ENCODE measurements at places on chromosomes 6 and 20.

DNA sequence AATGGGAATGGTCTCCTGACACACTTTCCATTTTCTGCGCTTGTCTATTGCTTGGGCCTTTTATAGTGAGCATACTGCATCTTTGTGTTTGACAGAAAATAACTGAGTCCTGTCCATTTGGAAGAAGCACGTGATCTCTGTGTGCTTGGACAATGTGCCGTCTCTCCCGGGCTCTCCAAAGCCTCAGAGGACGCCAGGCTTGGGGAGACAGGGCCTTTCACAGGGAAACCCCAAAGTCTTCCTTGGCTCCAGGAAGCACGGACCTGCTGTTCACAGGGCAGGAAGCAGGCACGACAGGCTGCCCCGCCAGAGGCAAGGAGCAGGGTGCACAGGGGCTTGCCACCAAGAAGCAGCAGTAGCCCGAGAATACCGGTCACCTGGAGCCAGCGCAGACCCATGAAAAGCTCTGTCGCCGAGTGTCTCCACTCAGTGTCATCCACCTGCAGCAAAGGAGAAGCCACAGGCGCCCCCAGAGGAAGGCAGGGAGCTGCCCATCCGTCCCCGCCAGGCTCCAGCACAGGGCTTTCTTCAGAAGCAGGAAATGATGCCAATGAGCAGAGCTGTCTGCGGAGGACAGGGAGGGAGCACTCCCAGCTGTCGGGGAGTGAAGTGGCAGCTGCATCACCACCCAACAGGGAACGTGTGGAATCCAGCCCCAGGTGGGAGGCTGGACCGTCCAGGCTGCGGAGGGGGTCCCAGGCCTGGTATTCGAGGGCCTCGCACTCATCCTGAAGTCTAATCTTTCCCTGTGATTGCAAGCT is 135.1 kb downstream of the AGPAT4 start:
- peak; percentile 1 for DNase-seq

DNA sequence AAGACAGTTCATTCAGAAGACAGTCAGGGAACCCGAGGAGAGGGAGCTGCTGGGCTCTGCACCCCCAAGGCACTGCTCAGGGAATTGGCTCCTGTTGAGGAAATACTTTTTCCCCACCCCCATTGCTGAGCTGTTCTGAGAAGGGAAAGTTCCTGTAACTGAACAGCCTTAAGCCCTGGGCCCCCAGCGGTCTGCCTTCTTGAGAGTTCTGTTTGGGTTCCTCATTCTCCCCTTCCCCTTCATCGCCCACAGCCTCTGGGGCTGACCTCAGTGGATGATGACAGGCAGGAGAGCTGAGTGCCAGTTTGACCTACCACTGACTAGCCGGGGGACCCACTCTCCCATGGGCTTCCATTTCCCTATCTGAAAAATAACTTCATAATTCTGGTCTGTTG is 10.7 kb downstream of the HCK start:
- no peak for DNase-seq

GRCh38 chr6:11692451-11693376 is 85.9 kb downstream of the ADTRP start:
- no peak for DNase-seq

DNA sequence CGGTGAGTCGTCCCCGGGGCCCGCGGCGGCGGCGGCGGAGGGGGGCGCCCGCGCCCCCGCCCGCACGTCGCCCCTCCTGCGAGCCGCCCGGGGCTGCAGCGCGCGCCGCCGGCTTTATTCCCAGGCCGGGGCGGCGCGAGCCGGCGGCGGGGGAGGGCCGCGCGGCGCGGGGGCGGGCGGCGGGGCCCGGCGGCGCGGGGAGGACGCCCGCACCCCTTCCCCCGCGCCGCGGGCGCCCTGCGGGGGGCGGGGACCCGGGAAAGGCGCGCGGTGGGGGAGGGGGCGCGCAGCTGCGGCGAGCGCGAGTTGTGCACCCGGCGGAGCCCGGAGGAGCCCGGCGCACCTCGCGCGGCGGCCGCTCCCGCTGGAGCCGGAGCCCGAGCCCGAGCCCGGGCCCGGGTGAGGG is 646 bp downstream of the HMGA1 start:
- peak; percentile 53 for DNase-seq

DNA sequence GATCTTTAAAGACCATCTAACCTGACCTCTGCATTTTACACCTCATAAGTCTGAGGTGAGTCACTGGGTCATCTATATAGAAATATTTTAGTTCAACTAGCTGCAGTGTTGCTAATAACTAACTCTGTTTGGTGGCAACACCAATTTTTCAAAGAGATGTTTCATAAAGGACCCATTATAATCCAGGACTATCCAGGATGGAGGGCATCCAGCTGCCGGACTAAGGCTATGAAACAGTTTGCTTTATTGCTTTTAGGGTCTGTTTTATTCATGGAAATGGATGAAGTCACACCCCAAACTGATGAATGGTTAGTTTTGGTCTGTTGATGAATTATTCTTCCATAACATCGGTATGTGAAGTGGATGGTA is 204.2 kb upstream of the GMDS start:
- DNase-seq, result no peak

GRCh38 chr6:127606131-127606562 is 29.2 kb downstream of the C6orf58 start:
- DNase-seq, result no peak

DNA sequence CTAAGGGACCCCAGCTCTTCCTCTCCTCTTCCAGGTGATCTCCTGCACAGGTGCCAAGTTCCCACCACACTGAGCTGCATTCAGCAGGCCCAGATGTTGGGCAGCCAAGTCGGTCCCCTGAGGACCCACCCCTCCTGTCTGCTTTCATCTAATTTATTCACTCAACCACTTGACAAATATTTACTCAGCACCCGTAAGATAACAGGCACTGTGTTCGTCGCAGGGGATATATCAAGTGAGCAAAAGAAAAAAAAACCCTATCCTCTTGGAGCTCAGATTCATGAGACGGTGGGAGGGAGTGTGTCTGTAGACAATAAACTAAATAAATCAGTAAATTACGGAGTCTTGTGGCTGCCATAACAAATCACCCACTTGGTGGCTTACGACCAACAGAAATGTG is 143.6 kb downstream of the MRPL14 start:
- peak; percentile 86 for DNase-seq

DNA sequence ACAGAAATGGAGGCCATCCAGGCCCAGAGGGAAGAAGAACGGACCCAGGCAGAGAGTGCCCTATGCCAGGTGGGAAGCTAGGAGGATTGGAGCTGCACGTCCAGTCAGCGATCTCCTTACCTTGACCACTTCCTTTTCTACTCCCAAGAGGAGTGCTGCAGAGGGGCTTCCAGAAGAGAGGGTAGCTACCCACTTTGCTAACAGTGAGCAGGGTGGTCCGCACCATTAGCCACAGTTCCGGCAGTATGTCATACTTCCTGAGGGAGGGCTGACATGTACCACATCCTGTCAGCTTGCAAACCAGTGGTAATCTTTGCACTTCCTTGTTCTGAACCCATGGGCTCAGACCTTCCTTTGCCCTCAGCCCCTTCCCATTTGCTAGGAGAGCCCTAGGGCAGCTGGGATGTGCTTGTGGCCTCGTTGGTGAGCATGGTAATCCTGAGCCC is 35.4 kb downstream of the CEP250 start:
- DNase-seq, result no peak

DNA sequence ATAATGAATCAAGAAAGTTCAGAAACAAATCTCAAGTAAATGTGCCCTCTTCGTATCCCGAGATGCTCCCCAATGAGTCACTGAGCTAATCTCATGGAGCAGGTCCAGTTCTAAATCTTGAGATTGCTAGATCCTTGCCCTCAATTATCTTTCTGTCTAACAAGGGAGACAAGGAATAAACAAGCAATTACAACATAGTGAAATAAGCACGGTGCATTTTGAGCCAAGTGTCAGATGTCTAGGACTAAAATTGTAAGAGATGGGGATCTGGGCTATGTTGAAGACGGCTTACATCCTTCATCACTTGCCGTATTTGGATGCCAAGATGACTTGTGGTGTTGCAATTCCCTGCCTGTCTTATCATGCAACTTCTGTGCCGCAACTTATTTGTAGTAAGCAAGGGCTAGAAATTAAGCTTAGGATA is 56.5 kb upstream of the ADGRF1 start:
- no peak for DNase-seq

GRCh38 chr6:43246301-43247113 is 3.2 kb downstream of the TTBK1 start:
- no peak for DNase-seq

GRCh38 chr20:16257021-16257420 is 316.2 kb downstream of the KIF16B start:
- no peak for DNase-seq

- DNase-seq, result peak; percentile 99
Observed at GRCh38 chr20:63974402-63975200, 4.8 kb downstream of the SAMD10 start.

DNA sequence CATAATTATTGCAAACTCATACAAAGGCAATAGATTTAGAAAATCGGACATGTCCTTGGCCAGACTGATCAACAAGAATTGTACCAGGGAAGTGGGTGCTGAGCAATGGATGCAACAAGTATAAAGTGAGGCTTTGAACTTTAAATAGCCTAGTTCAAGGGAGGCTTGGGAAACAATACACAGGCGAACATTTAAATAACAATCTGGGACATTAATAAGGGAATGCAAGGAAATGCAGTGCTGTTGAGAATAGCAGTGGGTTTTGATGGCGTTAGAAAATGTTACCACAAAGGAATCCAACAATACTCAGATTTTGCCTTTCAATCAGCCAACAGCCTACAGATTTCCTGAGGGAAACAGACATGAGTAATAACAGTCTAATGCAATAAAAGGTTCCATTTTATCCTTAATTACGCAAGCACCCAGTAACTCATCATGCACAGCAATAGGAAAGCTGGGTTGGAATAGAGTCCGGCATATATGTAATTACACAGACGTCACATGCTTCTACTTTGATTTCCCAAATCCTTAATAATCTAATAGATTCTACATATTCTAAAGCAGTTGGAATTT is 134.6 kb downstream of the PHACTR1 start:
- DNase-seq, result no peak

GRCh38 chr6:101650402-101651100 is 257.0 kb downstream of the GRIK2 start:
- no peak for DNase-seq

DNA sequence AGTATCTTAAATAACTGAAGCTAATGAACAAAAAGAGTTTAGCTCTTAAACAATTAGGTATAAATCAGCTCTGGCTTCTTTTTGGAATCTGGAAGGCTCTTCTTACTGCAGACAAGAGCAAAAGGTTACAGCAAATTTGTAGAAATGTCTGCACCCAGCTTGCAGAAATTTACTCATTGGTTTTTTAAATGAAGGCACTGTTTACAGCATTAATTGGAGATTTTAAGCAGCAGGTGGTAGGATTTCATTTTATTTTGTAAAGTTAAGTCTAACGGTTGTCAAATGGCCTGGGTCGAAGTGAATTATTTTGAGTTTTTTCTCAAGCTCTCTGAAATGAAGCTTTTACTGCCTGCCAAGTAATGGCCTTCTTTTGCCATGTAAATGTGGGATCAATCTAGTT is 102.1 kb downstream of the NRSN1 start:
- no peak for DNase-seq

- no peak for DNase-seq
Observed at GRCh38 chr6:6806844-6807518, 218.5 kb downstream of the LY86 start.

- no peak for DNase-seq
Observed at GRCh38 chr6:161407581-161407980, 133.7 kb upstream of the AGPAT4 start.

- DNase-seq, result no peak
Observed at GRCh38 chr6:43983191-43983590, 144.1 kb downstream of the MRPL14 start.

GRCh38 chr6:13872681-13873080 is 52.1 kb upstream of the RNF182 start:
- no peak for DNase-seq

DNA sequence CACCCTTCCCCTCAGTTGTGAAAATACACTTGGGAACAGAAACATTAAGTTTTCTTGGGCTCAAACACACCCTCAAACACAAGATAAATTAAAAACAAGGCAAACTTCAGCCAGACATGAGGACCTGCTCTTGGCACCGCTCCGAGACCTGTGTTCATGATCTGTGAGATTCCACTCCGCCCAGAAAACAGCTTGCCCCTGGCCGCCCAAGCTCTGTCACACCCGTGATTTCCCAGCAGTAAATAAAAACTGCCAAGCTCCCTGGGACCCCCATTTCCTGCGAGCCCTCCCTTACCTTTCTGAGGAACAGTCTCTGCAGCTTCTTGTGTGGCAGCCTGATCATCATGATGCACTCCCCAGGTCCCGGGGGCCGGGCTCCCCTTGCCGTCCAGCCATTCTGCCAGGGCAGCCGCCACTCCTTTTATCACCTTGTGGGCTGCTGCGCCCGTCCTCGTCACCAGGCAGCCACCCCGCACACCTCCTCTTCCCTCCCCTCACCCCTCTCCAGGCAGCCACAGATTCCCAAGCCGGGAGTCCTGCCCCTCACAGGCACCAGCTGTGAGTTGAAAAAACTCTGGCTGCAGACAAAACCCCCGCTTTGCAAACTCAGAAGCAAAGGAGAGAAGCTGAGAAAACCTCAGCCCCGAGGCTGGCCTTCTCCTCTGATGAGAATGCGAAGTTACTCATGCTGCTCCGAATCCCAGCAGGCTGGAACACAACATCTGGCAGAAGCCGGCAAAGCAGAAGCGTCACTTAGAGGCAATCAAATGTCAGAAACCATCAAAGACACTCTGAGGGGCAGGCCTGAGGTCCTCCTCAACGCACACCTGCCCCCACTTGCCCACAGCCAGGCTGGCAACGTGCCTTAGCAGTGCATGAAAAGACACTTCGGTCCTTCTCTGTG is 130.4 kb upstream of the RPS6KA2 start:
- peak; percentile 44 for DNase-seq

GRCh38 chr6:147043994-147044477 is 160.2 kb upstream of the STXBP5 start:
- DNase-seq, result no peak

DNA sequence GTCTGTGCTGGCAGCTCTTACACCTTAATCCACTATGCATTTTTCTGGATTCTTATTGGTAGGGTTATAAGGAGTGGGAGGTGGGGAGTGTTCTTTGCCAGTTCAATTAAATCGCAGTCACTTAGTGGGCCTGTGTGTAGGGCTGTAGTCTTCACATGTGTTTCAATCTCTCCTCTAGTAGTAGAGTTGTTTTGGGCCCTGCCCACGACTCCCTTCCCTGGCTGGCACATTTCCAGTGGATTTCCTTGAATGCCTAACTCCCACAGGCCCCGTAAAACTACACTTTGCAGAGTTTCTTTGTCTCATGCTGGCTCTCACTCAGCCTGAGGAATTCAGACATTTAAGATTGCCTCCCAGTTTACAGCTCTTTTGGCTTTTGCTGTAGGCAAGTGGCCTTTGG is 414.0 kb upstream of the OPRM1 start:
- DNase-seq, result no peak

All from NCI-H345 (cell line).